ENCODE measurements at places on chromosomes 1 and 21.

DNA sequence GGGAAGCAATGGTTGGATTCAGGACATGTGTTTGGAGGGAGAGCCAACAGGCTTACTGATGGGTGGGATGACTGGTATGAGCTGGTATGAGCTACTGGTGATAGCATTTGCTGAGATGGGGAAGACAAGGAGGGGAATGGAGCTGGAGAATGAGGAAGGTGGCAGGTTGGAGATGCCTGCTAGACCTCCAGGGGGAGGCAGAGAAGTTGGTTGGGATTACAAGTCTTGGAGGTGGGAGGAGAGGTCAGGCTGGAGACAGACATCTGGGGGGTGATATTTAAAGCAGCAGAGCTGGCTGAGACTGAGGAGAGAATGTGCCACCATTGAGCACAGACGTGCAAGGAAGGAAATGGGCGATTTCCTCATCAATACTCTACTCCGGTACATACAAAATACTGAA, 31.8 kb upstream of the ENO1 start:
- no peak overlapping the region for H3K4me3 ChIP-seq
- H3K4me1 ChIP-seq, result peaks cover 10% of the 10 kb centered on the region
- no peaks in the 10 kb centered on the region for H3K27me3 ChIP-seq

DNA sequence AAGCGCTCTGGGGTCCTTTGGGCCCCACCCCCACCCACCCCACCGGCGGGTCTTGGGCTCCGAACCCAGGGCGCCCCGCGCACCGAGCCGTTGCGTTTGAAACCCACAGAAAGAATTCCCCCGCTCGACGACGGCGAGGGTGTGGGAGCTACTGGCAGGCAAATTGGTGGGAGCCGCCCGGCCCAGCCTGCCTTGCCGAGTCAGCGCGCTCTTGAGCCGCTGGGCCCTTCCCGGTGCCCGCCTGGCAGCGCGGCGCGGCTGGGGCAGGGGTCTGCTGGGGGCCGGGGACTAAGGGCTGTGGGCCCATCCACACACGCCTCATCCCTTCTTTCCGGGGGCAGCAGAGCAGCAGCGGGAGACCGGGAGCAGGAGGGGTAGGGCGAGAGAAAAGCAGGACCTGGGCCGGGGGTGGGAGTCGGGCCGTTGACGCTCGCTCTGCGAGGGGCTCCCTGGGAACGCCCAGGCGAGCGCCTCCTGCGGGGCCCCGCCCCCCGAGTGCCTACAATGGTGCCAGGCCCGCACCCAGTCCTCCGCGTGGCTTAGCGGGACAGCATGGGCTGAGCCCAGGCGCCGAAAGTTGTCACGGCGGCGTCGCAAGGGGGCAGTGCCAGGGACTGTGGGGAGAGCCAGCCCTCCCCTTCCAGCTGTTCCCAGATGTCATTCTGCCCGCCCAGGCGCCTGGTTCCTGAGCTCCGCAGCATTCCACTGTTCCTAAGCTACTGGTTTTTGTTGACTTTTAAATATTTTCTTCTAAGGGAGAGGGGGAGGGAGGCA, at the start of gene C1orf94:
TSS of gene C1orf94 (plus strand) at position 78 of the 774 bp plus-strand sequence. CDS start 883 bp downstream, outside the sequence.
- peak; percentile 80 for DNase-seq
- no peaks in the 10 kb centered on the region for H3K4me1 ChIP-seq
- no peak within 1 kb of the TSS for H3K27ac ChIP-seq
- H3K36me3 ChIP-seq, result no peaks in the 10 kb centered on the region

DNA sequence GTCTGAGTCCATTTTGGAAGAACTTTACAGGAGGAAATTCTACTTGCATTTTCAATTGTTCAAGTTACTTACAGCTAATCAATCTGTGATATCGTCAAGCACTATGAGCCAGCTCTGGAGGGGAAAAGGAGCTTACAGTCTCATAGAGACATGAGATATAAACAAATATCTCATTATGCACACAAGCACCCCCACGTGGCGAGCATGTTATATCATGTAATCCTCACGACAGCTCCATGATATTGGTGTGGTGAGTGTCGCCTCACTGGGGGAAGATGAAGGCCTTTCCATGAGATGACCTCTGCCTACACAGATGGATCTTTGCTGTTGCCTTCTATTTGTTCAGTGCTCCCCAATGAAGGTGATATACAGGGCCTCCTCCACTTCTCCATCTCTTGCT, 34.6 kb downstream of the TNR start:
- no peak for DNase-seq
- H3K4me1 ChIP-seq, result no peaks in the 10 kb centered on the region
- H3K36me3 ChIP-seq, result no peaks in the 10 kb centered on the region
- H3K27me3 ChIP-seq, result no peaks in the 10 kb centered on the region
- H3K27ac ChIP-seq, result no peak overlapping the region

GRCh38 chr1:12627296-12627695, 9.3 kb upstream of the DHRS3 start:
- H3K36me3 ChIP-seq, result no peaks in the 10 kb centered on the region
- no peaks in the 10 kb centered on the region for H3K27me3 ChIP-seq
- H3K4me3 ChIP-seq, result no peak overlapping the region
- DNase-seq, result no peak
- H3K4me1 ChIP-seq, result peaks cover 5% of the 10 kb centered on the region
- no peak overlapping the region for H3K27ac ChIP-seq

GRCh38 chr1:30186586-30186985, 536.8 kb downstream of the MATN1 start:
- no peak overlapping the region for H3K4me3 ChIP-seq
- DNase-seq, result no peak
- H3K36me3 ChIP-seq, result no peaks in the 10 kb centered on the region
- H3K27me3 ChIP-seq, result no peaks in the 10 kb centered on the region
- no peak overlapping the region for H3K27ac ChIP-seq

DNA sequence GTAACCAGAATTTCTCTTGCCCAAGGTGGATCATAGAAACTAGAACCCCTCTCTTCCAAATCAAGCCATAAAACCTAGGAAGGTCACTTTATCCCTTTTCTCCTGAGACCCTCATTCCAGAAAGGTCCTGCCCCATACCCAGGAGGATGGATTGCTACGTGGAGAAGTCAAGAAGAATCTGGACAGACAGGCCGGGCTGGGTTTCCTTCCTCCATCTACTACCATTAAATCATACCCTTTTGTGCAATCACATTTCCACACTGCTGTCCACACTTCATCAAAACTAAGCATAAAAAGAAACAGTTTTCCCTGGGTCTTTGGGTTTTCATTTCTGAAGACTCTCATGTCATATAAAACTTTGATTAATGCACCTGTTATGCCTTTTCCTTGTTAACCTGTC, 65.4 kb downstream of the C21orf91 start:
- H3K36me3 ChIP-seq, result no peaks in the 10 kb centered on the region
- no peak for DNase-seq
- H3K27ac ChIP-seq, result no peak overlapping the region
- H3K27me3 ChIP-seq, result no peaks in the 10 kb centered on the region
- H3K4me1 ChIP-seq, result no peaks in the 10 kb centered on the region
- H3K4me3 ChIP-seq, result no peak overlapping the region

- H3K27ac ChIP-seq, result no peak overlapping the region
- H3K4me3 ChIP-seq, result no peak overlapping the region
- no peaks in the 10 kb centered on the region for H3K27me3 ChIP-seq
- H3K4me1 ChIP-seq, result no peaks in the 10 kb centered on the region
- H3K36me3 ChIP-seq, result no peaks in the 10 kb centered on the region
- no peak for DNase-seq
These were observed 83.5 kb downstream of the SPATA46 start for GRCh38 chr1:162293073-162293692.

DNA sequence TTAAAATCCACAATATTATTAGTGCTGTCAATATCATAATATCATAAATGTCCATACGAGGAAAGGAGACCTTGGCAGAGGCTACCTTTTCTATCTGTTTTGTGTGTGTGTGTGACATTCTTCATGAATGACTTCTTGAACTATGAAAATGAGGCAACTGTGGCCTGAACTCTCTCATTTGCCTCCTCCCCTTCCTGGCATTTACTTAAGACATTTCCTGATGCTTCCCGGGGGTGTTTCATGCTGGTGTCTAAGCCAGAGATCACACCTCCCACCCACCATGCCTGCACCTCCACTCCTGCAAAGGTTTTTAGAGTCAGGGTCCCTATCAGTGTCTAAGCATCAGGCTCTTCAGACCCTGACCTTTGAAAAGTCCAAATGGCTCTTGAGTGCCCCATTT, 420.9 kb downstream of the KIF26B start:
- H3K4me1 ChIP-seq, result no peaks in the 10 kb centered on the region
- H3K27me3 ChIP-seq, result no peaks in the 10 kb centered on the region
- DNase-seq, result no peak
- no peak overlapping the region for H3K4me3 ChIP-seq
- H3K36me3 ChIP-seq, result no peaks in the 10 kb centered on the region
- no peak overlapping the region for H3K27ac ChIP-seq

GRCh38 chr1:53138991-53139884, 3.2 kb downstream of the SLC1A7 start:
- H3K4me1 ChIP-seq, result peaks cover 9% of the 10 kb centered on the region
- no peaks in the 10 kb centered on the region for H3K36me3 ChIP-seq
- no peak overlapping the region for H3K27ac ChIP-seq
- no peaks in the 10 kb centered on the region for H3K27me3 ChIP-seq

- DNase-seq, result no peak
- H3K4me1 ChIP-seq, result no peaks in the 10 kb centered on the region
- H3K27me3 ChIP-seq, result no peaks in the 10 kb centered on the region
These were observed 822.2 kb downstream of the MRPL39 start for GRCh38 chr21:24785033-24785432.

GRCh38 chr1:109768335-109768650, 4.6 kb upstream of the EPS8L3 start:
- no peak overlapping the region for H3K4me3 ChIP-seq
- no peak for DNase-seq
- no peak overlapping the region for H3K27ac ChIP-seq
- H3K27me3 ChIP-seq, result no peaks in the 10 kb centered on the region
- H3K36me3 ChIP-seq, result no peaks in the 10 kb centered on the region

GRCh38 chr1:22751124-22751531, 40.5 kb downstream of the EPHB2 start:
- H3K4me1 ChIP-seq, result peaks cover 36% of the 10 kb centered on the region
- H3K27me3 ChIP-seq, result no peaks in the 10 kb centered on the region
- no peak for DNase-seq
- peak overlapping the region; percentile 84 for H3K27ac ChIP-seq
- no peak overlapping the region for H3K4me3 ChIP-seq

- no peaks in the 10 kb centered on the region for H3K4me1 ChIP-seq
- no peaks in the 10 kb centered on the region for H3K27me3 ChIP-seq
- H3K4me3 ChIP-seq, result no peak overlapping the region
- no peak overlapping the region for H3K27ac ChIP-seq
- DNase-seq, result no peak
These were observed 24.9 kb downstream of the SYT11 start for GRCh38 chr1:155884031-155884960.

GRCh38 chr1:61322769-61323168, 240.4 kb downstream of the NFIA start:
- DNase-seq, result no peak
- no peak overlapping the region for H3K27ac ChIP-seq
- no peak overlapping the region for H3K4me3 ChIP-seq
- H3K27me3 ChIP-seq, result no peaks in the 10 kb centered on the region
- peaks cover 6% of the 10 kb centered on the region for H3K4me1 ChIP-seq
- H3K36me3 ChIP-seq, result no peaks in the 10 kb centered on the region

GRCh38 chr1:179143322-179143721, 61.5 kb downstream of the TOR3A start:
- DNase-seq, result no peak
- H3K27ac ChIP-seq, result no peak overlapping the region
- H3K4me1 ChIP-seq, result peaks cover 25% of the 10 kb centered on the region
- H3K4me3 ChIP-seq, result no peak overlapping the region

- no peak for DNase-seq
- no peak overlapping the region for H3K27ac ChIP-seq
- no peaks in the 10 kb centered on the region for H3K27me3 ChIP-seq
- H3K4me1 ChIP-seq, result peaks cover 5% of the 10 kb centered on the region
- H3K36me3 ChIP-seq, result no peaks in the 10 kb centered on the region
- no peak overlapping the region for H3K4me3 ChIP-seq
These were observed 65.1 kb upstream of the ID3 start for GRCh38 chr1:23624440-23624839.

DNA sequence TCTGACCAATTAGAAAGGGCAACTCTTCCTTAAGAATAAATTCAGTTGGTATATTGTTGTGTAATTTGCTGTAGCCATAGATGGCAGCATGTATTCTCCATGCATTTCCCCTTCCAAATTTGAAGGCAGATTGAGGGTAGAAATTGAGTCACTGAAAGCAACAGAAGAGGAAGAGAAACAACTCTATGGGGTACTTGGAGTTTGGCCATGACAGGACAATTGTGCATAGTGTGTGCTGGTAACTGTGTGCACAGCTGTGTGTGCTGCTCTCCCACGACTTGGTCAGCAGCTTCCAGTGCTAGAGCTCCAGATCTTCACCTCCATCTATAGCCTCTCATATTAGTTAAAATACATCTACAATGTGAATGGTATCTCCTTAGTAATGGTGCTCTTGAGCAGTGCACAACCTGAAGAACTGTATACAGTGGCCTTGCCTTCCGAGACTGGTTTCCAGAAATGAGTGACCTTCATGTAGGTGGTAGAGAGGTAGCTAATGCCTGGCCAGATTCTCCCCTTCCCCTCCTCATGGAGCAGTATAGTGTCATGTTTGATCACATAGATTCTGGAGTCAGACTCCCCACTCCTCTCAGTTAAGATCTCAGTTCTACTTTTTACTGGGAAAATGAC, 882 bp upstream of the FCAMR start:
- H3K27me3 ChIP-seq, result no peaks in the 10 kb centered on the region
- H3K4me1 ChIP-seq, result peaks cover 12% of the 10 kb centered on the region
- no peaks in the 10 kb centered on the region for H3K36me3 ChIP-seq
- DNase-seq, result no peak
- no peak overlapping the region for H3K27ac ChIP-seq

DNA sequence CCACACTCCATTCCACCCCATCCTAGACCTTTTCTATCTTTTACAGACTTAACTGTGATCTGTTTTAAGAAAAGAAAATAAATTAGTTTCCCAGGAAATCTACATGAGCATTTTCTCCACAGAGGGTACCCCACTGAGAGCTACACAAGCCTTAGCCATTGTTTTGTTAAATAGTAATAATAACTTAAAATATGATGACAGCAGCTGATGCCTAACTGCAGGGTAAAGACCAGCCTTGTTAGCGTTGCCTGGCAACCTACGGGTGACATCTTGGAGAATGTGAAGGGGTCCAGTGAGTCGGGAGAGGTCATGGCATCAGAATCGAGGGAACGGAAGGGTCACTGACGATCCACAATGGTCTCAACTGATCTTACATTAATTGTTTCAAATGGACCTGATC, 233.2 kb upstream of the PBX1 start:
- no peaks in the 10 kb centered on the region for H3K4me1 ChIP-seq
- H3K27me3 ChIP-seq, result no peaks in the 10 kb centered on the region
- no peak overlapping the region for H3K27ac ChIP-seq

GRCh38 chr1:200442537-200443156, 32.8 kb upstream of the ZNF281 start:
- no peaks in the 10 kb centered on the region for H3K36me3 ChIP-seq
- H3K27ac ChIP-seq, result no peak overlapping the region
- H3K4me1 ChIP-seq, result no peaks in the 10 kb centered on the region
- no peak for DNase-seq
- no peaks in the 10 kb centered on the region for H3K27me3 ChIP-seq
- no peak overlapping the region for H3K4me3 ChIP-seq

Measured in upper lobe of left lung (tissue), 6 donors.